ENCODE measurements at places on chromosomes 4 and X.

- DNase-seq = no peak
Measured at GRCh38 chrX:105821471-105822121, 743 bp upstream of the NRK start.

- no peak for DNase-seq
Measured at GRCh38 chrX:148024425-148025148, 43.5 kb downstream of the FMR1NB start.

DNA sequence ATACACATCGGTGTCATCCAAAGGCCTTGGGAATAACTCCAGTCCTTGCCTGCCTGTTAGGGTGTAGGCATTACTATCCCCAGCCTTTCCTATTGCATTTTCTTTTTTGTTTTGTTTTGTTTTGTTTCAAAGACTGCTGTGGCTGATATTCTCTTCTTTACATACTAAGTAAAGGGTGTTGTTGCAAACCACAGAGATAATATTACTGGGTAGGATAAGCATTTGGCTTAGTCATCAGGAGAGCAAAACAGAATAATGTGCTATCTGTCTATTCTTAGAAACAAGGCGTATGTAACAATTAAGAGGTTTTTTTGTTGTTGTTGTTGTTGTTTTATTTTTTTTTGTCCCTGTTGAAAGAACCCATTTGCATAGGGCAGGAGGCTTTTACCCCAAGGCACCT lies 41.8 kb downstream of the UGT2B28 start:
- no peak for DNase-seq

DNA sequence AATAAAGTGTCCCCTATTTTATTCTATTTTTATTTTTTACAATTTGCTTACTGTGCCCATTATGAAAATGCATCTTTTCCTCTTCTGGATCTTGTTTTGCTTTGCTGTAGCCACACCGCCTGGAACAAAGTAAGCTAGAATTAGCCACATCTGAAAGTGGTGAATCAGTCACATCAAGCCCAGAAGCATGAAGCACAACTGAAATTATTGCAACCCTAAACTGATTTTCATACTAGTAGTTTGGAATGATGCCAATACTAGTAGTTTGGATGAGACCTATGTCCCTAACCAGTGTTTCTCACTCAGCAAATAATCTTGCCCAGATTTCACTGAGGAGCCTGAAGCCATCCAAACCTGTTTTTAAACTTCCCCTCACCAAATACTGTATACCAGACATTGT lies 303.0 kb downstream of the EPHA5 start:
- DNase-seq = no peak

DNA sequence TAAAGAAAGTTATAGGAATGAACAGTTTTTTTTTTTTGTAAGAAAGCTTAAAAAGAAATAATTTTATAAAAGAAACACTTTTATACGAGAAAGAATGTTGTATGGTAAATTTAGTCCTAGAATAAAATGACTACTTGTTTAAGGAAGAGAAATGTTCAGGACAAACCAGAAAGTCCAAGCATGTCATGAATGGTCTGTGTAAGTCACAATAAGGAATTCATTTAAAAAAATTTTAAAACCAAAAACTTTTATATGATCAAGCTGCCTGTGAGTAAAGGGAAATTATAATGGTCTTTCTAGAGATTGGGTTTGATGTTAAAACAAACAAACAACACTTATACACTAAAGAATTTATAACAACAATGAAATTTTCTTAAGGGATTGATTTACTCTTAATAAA lies 858.9 kb upstream of the PCDH7 start:
- DNase-seq = no peak

GRCh38 chr4:189502841-189503435 lies 437.7 kb upstream of the FRG1 start:
- no peak for DNase-seq

- DNase-seq = no peak
Measured at GRCh38 chrX:115174548-115174947, 14.7 kb upstream of the RBMXL3 start.

DNA sequence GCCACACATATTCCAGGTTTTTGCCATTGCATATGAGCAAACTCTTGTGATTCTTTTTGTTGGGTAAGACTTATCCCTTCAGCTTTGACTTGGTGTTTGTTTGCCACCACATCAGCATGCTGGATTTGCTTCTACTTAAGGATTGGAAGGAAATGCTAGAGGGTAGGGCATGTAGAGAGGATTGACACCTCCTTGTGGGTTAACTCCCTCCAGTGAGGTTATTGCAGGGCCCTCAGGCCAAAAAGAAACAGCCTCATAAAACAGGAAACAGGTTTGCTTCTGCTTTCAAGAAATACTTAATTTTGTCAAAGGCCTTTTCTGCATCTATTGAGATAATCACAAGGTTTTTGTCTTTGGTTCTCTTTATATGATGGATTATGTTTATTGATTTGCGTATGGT lies 15.2 kb upstream of the INPP4B start:
- no peak for DNase-seq

- DNase-seq = no peak
Measured at GRCh38 chrX:22467571-22467970, 194.9 kb downstream of the CBLL2 start.

- no peak for DNase-seq
Measured at GRCh38 chr4:99991741-99992140, 41.7 kb upstream of the H2AZ1 start.

DNA sequence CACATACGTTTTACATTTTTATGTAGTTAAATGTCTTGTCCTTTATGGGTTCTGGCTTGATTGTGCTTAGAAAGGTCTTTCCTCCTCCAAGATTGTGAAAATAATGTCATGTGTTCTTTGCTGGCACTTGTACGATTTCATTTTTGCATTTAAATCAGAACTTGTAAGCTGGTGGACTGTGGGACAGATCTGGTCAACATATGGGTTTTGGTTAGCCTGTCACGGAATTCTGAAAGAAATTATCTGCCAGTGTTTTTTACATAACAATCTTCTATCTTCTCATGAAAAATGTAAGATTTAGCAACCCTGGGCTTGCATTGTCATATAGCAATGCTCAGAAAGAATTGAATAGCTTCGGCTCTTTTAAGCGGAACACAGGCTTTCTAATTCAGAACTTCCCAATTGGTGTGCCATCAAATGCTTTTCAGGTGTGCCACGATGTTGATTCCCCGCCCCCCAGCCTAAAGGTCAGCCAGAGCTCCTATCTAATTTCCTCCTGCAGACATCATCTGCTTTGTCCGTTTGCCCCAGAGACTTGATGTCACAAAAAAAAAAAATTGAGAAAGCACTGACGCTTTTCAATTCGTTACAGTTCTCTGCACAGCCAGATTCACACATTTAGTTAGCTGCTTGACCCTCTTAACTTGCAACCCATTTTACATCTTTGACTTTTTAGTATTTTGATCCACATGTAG lies 16.2 kb downstream of the AFF1 start:
- no peak for DNase-seq

GRCh38 chr4:125620066-125620860 lies 305.5 kb downstream of the FAT4 start:
- DNase-seq = no peak

GRCh38 chrX:11881485-11882170 lies 123.6 kb downstream of the MSL3 start:
- no peak for DNase-seq

- DNase-seq = no peak
Measured at GRCh38 chrX:107734646-107735045, 40.9 kb downstream of the TSC22D3 start.

DNA sequence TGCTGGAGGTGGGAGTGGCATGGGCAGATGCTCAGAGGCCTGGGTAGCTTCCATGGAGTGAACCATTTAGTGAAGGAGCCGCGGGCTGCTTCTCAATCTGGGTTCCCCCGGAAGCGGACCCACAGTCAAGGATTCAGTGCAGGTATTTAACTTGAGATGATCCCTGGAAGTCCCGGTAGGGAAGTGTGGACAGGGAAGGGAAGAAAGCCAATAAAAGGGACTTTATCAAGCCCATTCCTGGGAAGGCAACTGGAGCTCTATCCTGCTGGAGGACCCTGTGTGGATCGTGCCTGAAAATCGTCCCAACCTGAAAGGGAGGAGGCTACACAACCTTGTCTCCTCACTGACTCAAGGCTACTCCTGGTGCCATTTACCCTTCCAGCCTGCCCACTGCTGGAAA lies 76.9 kb downstream of the DHX15 start:
- DNase-seq = no peak

GRCh38 chr4:78809928-78810835 lies 34.0 kb downstream of the BMP2K start:
- no peak for DNase-seq

GRCh38 chrX:151006410-151007109 lies 23.4 kb downstream of the HMGB3 start:
- no peak for DNase-seq

DNA sequence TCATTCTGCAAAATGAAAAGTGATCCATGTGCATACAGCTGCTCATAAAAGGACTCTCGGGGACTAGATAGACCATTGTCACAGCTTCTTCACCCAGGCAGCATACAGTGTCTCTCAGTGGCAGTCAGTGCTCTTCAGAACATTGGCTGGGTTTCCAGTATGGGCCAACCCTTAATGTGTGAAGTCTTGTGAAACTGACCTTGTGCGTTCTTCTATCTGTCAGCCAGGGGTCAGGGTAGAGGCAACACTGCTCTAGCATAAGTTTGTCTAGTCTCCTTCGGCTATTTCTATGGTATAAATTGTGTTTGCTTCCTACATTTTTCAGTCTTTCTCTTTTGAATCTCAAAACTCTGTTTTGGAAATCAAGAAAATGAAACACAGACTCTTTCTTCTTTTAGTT lies 37.0 kb upstream of the SMIM31 start:
- no peak for DNase-seq
